Uterus (tissue), 4 donors: ENCODE measurements at places on chromosomes 2 and 18.

DNA sequence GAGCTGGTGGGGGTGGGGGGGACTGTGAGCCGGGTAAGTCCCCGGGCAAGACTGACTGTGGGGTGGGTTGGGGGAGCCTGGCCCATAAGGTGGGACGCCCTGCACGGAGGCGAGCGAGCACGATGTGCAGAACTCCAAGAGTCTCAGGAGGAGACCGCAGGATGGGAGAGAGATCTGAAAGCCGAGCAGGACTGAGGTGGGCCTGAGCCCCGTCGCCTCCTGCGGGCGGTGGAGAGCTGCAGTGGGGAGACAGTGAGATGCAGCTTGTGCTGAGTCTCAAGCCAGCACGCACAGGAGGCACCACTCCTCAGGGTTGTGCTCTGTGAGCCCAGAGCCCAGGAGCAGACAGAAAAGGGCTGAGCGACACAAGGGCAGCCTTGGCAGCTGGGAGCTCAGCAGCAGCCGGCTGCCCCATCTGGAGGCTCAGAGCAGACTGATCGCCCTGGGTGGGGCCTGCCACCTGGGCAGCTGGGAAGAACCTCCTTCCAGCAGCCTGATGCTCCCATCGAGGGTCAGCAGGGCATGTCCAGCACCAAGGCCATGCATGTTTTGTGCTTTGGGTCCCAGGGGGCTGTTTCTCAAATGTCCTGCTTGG is 15.9 kb downstream of the ARHGEF4 start:
- H3K36me3 ChIP-seq, result no peaks in the 10 kb centered on the region
- no peak overlapping the region for H3K27ac ChIP-seq
- H3K4me3 ChIP-seq, result no peak overlapping the region

DNA sequence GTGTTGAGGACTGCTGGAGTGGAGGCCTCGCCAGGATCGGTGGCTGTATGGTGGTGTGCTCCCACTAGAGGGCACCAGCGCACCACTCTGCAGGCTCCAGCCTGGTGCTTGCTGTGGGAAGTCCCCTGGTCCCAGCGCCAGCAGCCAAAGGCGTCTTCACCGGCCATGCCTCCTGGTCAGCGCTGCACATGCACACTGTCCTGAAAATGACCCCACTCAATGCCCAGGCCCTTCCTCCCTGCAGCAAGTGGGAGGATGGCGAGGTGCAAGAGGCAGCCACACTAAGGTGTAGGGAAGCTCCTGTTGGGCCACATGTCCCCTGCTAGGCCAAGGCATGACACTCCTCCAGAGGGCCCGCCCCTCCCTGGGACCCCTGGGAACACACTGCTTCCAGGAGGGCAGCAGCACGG is 136.5 kb downstream of the CTIF start:
- H3K27ac ChIP-seq, result no peak overlapping the region
- H3K36me3 ChIP-seq, result no peaks in the 10 kb centered on the region
- no peak overlapping the region for H3K4me3 ChIP-seq

DNA sequence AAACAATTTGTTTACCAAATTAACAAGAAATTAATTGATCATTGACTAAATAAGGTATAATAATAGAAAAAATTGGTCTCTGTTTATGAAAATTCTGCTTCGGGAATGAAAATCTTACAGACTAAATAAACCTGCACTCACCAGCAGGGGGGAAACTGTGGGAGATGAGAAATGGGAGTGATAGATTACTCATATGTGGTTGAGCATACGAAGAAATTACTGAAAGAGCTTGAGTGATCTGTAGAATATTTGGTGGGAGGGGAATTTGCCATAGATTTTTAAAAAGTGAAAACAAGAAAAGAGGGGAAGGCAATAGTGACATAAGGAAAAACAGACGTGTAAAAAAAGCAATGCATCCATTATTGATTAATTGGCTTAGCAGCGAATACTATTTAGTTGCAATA is 2.2 kb downstream of the HMSD start:
- H3K4me1 ChIP-seq, result no peaks in the 10 kb centered on the region
- DNase-seq, result no peak
- H3K27ac ChIP-seq, result no peak overlapping the region
- no peak overlapping the region for H3K4me3 ChIP-seq

GRCh38 chr2:74696829-74697228 is 42.8 kb downstream of the SEMA4F start:
- no peaks in the 10 kb centered on the region for H3K4me1 ChIP-seq
- no peak for DNase-seq

- no peaks in the 10 kb centered on the region for H3K27me3 ChIP-seq
- H3K4me3 ChIP-seq, result no peak overlapping the region
- no peaks in the 10 kb centered on the region for H3K4me1 ChIP-seq
- H3K36me3 ChIP-seq, result no peaks in the 10 kb centered on the region
These were observed 68.6 kb upstream of the LPIN2 start for GRCh38 chr18:3081584-3081991.
